ENCODE measurements at places on chromosomes 3 and 15.
A peak's percentile ranks its signal among the peaks of the same experiment; 100 is the strongest.

DNA sequence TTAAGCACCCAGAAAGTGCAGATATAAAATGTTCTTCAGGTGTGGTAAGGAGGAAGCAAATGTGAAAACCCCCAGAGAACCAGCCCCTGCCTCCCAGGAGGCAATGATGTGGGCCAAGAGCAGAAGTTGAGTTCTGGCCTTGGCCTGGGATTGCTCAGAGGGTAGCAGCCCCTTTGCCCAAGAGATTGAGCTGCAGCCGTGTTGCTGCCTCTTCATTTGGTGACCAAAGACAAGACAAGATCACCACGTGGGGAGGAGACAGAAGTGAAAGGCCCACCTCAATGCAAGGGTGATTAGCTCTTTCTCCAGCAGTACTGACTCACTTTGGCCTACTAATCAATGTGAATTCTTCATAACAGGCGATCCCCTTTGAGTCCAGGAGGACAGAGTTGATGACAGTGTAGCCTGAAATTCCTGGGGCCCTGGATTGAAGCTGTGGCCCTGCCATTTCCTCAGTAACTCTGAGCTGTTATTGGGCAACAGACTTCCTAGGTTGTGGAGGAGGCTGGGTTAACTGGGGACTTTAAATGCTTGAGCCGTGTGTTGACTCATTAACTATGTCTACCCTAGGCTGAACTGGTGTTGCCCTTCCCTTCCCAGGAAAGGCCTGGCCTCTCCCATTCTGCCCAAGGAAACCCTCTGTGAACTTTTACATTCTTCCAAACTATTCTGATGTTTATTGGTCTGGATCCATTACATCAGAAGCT is 86.5 kb downstream of the ST6GAL1 start:
- DNase-seq: peak; percentile 59

GRCh38 chr15:73231661-73232419 is 136.9 kb downstream of the HCN4 start:
- no peak for DNase-seq

DNA sequence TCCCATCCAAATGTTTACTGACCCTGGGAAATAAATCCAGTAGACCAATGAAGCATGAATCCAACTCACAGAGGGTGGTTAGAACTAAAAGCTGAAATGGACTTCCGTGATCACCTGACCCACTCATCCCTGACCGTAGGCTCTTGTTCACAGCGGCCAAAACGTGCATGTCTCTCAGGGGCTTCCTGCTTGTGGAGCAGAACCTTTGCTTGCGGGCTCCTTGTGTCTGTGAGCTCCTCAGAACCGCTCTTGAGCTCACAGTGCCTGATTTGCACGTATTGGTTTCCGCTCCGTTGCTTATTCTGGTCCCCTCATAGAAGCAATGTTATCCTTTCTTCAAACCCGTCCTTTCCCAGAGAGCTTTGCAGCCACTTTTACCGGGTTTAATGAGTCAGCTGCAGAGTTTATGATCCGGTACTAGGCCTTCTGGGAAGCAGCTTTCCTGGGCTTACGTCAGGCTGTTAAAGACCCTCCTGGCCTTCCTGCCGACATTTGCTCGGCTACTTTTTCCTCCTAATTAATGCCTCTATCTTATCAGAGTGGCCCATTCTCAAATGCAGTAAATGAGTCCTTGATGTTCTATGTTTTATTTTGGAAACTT is 35.4 kb downstream of the LIPC start:
- DNase-seq: peak; percentile 82

DNA sequence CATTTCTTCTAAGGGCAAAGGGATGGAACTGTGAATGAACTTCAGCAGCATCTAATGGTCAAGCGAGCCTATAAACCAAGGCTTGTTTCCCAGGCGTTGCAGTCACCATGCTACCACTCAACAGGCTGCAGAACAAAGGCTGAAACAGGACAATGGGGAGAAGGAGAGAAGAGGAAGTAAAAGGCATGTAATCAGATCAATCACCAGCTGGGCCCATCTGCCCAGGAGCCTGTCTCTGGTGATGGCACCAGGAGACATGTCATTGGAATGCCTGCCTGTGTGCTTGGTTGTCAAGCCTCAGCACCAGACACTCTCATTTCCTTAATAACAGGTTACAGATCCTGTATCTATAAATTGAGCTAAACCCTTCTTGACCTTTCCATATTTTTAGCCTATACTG is 81.7 kb upstream of the UMPS start:
- no peak for DNase-seq

GRCh38 chr15:22961762-22962161 is 18.4 kb downstream of the CYFIP1 start:
- peak; percentile 29 for DNase-seq
